EH (cell line): ENCODE measurements at places on chromosomes 3 and 15.

- no peak for DNase-seq
Measured at GRCh38 chr15:65936282-65936681, 67.0 kb downstream of the RAB11A start.

DNA sequence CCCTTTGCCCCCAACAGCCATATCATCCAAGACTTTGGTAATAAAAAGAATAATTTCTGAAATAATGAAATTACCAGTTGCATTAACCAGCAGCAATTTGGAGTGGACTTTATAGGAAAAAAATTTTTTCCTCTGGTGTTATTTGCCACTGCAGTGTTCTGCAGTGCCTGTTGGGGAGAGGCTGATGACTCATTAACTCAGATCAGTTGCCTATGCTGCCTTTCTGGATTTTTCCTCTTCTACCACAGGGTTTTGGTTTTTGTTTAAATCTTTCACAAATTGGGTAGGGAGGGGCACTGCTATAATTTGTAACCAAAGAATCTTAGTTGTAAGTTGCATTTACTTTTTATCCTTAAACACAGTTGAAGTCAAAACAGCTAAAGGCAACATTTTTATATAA is 22.7 kb downstream of the ATP6V1A start:
- DNase-seq = peak; percentile 69

DNA sequence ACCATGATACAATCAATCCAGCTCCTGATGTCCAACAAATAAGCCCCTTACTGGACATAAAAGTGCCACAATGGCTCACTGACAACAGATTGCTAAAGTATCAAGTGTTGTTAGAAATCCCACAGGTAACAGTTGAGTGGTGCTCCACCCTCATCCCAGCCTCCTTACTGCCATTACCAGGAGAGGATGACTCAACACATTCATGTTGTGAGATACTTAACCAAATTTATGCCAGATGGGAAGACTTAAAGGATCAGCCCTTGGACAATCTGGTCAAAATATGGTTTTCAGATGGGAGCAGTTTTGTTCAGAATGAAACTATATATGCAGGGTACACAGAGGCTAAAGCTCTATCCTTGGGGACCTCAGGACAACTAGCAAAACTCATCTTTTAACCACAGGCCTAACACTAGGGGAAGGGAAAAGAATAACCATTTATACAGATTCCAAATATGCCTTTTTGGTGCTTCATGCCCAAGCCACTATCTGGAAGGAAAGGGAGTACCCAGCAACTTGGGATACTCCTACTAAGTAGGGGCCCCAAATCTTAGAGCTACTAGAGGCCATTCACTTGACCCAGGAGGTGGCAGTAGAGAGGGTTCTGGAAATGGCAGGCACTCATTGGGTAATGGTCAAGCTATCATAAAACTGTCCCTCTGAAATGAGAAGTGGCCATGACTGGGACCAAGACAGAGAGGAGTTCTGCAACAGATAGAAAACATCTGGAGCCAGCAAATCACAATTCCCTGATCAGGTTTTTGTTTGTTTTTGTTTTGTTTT is 6.9 kb upstream of the ZNF662 start:
- no peak for DNase-seq

DNA sequence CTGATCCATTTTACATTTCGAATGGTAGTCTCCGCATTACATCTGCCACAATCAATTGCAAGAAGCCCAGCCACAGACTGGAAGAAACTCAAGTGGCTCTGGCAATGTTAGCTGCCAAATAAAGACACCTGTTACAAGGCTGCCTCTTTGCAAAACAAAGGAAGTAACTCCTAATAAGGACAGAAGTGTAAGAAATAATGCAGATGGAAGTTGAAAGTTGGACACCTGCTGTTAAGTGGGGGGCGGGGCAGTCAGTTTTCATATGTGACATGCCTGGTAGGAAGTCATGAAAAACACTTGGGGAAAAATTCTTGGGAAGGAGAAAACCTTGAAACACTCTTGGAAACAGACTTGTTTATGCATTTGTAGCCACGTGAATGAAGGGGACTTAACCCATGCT is 54.1 kb upstream of the ATP2C1 start:
- DNase-seq = no peak

GRCh38 chr15:41581110-41581509 is 22.1 kb downstream of the TYRO3 start:
- DNase-seq = no peak
